ENCODE measurements at places on chromosomes 13 and 19.

- DNase-seq, result no peak
These were observed 65.4 kb upstream of the ARGLU1 start for GRCh38 chr13:106633321-106633720.

- DNase-seq, result no peak
These were observed 217.2 kb downstream of the LACC1 start for GRCh38 chr13:44096901-44097300.

DNA sequence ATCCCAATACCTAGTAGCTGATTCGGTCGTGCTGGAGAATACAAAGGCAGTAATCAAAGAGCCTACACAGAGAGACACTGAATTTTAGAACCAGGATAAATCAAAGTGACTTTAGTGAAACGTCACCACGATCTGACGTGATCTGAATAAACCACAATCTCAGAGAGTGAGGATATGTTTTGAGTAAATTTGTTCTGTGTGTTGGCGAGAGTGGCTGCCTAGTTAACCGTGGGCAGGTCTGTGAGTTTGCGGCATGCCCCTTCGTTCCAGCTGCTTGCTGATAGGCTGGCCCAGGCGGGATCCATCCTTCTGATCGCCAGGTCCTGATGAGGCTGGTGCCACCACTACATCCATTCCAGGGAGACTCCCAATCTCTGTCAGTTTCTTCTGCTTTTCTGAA lies 40.4 kb downstream of the LRCH1 start:
- no peak for DNase-seq

- peak; percentile 54 for DNase-seq
These were observed 2.4 kb downstream of the ZMYM5 start for GRCh38 chr13:19860884-19861655.

GRCh38 chr13:97120346-97120745 lies 101.8 kb upstream of the MBNL2 start:
- no peak for DNase-seq

- DNase-seq, result no peak
These were observed 74.1 kb downstream of the ABCC4 start for GRCh38 chr13:95226932-95227695.

GRCh38 chr19:45424191-45425058 lies 708 bp upstream of the ERCC1 start:
- DNase-seq, result peak; percentile 96

GRCh38 chr19:8504171-8504570 lies 1.7 kb upstream of the PRAM1 start:
- DNase-seq, result no peak

DNA sequence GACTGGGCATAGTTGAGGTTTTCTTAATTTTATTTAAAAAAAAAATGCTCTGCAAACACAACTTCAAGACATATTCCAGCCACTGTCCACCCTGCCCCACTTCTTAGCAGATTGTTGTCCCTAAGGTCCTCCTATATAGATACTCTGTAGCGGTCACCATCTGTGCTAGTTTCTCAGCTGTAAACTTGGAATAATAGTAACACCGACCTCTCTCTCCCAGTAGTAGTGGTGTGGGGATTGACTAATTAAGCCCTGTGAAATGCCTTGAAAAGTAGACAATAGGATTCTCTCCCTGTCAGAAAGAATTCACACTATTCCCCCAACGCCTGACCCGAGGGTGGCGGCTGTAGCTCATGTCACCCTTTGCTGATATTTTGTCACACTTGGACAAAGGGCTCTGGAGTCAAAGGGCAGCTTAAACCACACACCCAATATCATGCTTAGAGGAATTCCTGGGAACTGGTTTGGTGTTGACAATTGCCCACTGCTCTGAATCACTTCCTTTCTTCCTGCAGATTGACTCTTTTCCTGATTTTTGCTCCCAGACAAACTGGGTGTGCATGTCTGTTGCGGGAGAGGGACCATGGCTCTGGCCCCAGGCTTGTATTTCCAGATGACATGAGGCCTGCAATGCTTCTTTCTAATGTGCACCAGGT lies 9.2 kb upstream of the SERP2 start:
- DNase-seq, result peak; percentile 75

DNA sequence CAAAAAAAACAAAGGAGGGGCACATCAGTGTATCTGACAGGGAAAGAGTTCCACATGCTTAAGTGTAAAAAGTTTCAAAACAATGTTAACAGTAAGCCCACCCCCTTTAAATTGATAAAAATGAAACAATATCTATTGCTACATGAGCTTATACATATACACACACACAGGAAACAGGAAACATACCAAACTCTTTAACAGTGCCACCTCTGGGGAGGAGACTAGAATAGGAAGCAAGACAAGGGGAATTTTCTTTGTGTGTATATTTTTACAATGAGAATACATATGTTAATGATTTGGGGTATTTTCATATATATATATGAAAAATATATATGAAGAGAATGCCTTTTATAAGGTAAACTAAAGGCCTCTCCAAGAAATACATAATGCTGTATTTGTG lies 44.7 kb downstream of the TPT1 start:
- DNase-seq, result no peak

DNA sequence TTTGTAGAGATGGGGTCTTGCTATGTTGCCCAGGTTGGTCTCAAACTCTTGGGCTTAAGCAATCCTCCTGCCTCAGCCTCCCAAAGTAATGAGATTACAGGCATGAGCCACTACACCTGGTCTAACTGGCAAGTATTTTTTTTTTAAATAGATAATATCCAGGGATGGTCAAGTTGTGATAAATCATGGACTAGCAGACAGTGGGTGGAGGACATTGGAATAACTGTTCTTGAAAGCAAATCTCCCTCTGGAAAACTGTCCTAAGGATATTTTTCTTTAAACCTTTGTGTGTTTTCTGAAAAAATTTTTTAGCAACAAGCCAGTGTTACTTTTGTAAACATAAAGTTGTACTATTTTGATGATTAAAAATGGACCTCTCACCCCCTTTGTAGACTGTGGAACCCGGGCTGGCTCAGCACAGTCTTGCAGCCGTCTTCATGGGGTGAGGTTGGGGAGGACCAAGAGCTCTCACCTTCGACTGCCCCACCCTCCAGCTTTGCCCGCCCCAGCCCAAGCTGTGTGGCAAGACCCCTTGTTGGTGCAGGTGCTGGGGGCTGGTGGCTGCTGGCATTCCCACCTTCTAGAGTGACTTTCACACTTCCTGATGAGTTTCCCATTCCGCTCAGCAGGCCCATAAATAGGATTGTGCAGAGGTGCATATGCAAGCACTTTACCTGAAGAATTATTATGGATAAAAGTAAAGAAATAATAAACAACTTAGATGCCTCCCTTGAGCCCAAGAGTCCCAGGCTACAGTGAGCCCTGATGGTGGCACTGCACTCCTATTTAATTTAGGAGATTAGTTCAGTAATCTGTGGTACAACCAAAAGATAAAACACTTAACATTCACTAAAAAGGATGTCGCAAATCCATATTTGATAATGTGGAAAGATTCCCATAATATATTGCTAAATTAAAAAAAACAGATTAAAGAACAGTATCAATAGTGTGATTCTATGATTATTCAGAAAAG lies 107.3 kb downstream of the GADD45B start:
- DNase-seq, result no peak

GRCh38 chr13:42524487-42525034 lies 49.4 kb upstream of the TNFSF11 start:
- DNase-seq, result no peak

GRCh38 chr19:55485439-55486011 lies 537 bp downstream of the NAT14 start:
- no peak for DNase-seq

DNA sequence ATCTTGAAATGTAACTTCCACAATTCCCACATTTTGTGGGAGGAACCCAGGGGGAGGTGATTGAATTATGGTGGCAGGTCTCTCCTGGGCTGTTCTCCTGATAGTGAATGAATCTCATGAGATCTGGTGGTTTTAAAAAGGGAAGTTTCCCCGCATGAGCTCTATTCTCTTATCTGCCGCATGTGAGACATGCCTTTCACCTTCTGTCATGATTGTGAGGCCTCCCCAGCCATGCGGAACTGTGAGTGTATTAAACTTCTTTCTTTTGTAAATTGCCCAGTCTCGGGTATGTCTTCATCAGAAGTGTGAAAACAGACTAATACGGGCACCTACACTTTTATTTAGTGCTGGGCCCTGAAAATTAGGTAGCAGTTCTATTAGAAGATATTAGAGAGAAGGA lies 45.8 kb downstream of the TNFSF13B start:
- DNase-seq, result no peak

GRCh38 chr13:103282571-103283450 lies 216.6 kb upstream of the SLC10A2 start:
- DNase-seq, result peak; percentile 79

- DNase-seq, result peak; percentile 34
These were observed 342.0 kb downstream of the TEX29 start for GRCh38 chr13:111662451-111662850.

- DNase-seq, result no peak
These were observed 44.6 kb upstream of the GPR183 start for GRCh38 chr13:99351772-99352171.

DNA sequence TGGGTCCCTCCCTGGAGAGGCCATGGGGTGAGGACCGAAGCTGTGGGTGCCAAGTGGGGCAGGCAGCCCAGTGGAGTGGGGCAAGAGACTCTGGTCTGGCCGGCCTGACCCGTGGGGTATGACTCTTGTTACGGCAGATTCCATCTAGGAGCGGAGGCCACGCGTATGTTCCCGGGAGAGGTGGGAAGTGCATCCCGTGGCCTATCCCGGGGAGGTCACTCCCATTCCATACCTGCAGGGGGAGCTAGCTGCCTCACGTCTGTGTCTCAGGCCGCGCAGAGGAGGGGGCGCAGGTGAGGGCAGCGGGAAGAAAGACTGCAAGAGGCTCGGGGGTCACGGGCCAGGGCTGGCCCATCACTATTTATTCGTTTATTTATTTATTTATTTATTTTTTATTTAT lies 4.9 kb downstream of the CSNK1G2 start:
- DNase-seq, result no peak

- no peak for DNase-seq
These were observed 671.0 kb downstream of the SLITRK1 start for GRCh38 chr13:83211301-83211700.

DNA sequence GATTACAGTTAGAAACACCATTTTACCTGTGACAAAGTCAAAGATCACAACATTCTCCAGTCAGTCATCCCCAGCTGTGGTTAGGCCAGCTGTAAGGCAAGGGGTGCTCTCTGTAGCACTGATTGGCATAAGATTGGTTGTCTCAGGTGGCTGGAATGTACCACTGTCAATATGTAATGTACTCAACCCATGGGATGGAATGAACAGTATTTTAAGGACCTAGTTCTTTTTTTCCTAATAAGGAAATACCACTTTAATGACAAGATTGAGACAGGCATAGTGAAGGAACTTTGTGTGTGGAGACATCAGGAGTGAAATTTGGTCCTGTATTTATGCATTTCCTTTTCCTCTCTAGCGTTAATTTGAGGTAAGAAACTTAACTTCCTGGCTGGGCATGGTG lies 310.7 kb downstream of the ITGBL1 start:
- DNase-seq, result no peak

- peak; percentile 73 for DNase-seq
These were observed 64.8 kb upstream of the DOCK9 start for GRCh38 chr13:99042521-99043250.

DNA sequence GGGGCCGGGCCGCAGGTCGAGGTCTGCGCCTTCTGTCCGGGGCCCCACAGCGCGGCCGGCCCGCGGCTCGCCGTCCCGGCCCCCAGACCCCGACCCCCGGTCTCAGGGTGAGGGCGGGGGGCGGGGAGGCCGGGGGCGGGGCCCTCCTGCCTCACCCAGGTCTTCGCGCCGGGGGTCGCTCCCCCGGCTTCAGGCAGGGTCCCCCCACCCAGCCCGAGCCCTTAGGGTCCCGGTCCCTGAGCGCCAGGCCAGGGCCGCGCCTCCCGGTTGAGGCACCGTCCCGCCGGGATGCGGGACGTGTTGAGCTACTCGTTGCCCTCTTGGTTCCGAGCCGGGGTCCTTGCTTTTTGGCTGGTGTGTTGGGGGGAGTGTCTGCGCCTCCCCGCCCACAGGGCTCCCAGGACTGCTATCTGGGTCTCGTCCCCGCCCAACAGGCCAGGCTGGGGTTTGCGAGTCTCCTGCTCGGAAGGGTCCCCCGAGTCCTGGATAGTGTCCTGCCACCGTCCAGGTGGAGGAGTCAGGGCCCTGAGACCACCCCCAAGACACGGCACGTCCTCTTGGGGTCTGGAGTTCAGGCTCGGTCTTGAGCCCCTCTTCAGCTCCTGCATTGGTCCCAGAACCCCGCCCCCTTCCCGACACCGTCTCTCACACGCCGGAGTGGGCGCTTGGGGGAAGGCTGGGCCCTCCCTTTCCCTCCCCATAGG lies 452 bp downstream of the PIAS4 start:
- DNase-seq, result no peak

DNA sequence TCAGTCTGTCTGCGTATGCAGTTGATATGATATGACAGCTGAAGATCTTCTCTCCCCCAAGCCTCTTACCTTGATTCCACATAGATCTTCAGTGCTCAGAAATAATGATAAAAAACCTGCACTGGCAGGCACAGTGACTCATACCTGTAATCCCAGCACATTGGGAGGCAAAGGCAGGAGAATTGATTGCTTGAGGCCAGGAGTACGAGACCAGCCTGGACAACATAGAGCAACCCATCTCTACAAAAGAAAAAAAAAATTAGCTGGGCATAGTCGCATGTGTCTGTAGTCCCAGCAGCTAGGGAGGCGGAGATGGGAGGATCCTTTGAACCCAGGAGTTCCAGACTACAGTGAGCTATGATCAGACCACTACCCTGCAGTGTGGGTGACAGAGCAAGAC lies 551.0 kb upstream of the MIR17HG start:
- DNase-seq, result no peak

DNA sequence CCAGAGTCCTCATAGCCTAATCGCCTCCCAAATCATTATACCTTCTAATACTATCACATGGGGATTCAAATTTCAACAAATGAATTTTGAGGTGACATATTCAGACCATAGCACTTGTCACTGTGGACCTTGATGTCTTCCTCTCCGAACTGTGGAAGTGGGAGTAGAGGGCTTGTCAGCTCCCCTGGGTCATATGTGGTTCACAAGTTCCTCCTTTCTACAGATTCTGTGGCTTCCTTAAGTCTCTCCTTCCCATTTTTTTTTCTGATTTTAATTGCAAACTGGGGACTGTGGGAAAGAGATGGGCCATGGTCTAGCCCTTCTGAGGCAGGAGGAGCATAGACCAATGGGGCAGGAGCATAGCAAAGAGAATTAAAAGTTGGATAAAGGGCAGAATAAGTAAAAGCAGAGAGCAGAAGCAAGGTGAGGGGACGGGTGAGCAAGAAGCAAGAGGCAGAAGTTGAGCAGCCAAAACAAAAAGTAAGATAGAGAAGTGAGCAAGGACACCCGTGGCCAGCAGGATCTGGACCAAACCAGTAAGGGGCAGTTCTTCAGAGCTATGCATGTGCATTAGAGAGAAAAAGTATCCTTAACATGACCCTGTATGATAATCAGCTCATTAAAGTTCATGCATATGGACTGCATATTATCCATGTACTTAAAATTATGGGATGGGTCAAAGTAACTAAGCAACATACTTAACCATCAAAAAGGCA lies 2.6 kb upstream of the SIGLEC7 start:
- DNase-seq, result no peak

GRCh38 chr13:37407156-37407555 lies 191.4 kb downstream of the POSTN start:
- no peak for DNase-seq

GRCh38 chr19:7386308-7386707 lies 37.6 kb downstream of the ARHGEF18 start:
- no peak for DNase-seq
